Ovary (tissue), 10 donors: ENCODE measurements at places on chromosomes 11 and 22. TPM values are rescaled to one million over a fixed set of nuclear protein-coding genes. Genes with fewer than 3 reads are reported as not detected.

DNA sequence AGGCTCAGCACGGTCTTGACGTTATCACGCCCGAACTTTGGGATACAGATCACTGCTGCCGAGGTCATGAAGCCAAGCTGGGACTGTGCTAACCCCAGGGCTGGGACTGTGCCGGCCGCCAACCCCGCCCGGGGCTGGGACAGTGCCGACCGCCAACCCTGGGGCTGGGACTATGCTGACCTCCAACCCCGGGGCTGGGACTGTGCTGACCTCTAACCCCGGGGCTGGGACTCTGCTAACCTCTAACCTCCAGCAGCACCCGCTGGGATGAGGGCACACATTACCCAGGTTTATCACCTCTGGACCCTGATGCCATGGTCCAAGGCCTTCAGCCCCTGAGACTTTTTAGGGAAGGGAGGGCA is 129.7 kb downstream of the IGLL1 start:
- H3K4me3 ChIP-seq: no peak overlapping the region
- no peaks in the 10 kb centered on the region for H3K27me3 ChIP-seq
- no peak for DNase-seq
- no peaks in the 10 kb centered on the region for H3K36me3 ChIP-seq
- no peak overlapping the region for H3K27ac ChIP-seq

DNA sequence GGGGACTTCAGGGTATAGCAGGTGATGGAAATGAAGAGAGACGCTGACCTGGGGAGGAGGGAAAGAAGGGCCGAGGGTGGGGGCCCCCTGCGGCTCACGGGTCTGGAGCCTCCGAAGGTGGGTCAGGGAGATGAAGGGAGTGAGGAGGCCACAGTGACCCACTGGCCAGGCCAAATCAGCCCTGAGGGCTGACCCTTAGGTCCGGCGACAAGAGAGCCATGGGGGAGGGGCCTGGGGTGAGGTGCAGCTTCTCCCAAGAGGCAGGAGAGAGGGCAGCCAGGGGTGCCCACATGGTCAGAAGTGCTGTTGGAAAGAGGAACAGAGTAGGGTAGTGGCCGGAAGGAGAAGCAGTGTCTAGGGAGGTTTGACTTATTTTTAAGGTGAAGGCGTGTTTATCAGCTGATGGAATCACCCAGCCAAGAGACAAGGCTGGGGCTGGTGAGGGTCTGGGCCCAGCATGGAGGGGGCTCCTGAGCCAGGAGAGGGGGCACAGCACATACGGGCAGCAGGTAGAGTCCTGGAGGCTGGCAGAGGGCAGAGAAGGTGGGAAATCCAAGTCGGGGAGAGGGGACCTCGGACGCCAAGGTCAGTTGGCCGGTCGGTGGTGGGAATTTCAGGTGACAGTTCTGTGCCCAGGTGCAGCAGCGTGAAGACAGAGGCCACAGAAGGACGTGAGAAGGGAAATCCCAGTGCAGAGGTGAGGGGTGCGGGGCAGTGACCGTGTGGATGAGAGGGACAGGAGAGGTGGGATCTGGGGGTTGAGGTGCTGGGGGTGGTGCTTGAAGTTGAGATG is 49.0 kb downstream of the LINC01488 start:
- H3K27ac ChIP-seq: no peak overlapping the region
- H3K27me3 ChIP-seq: no peaks in the 10 kb centered on the region
- DNase-seq: no peak
- no peaks in the 10 kb centered on the region for H3K36me3 ChIP-seq
- H3K4me3 ChIP-seq: no peak overlapping the region

- H3K36me3 ChIP-seq: no peaks in the 10 kb centered on the region
- no peaks in the 10 kb centered on the region for H3K27me3 ChIP-seq
- no peak for DNase-seq
- H3K4me1 ChIP-seq: no peaks in the 10 kb centered on the region
- H3K27ac ChIP-seq: no peak overlapping the region
Measured at GRCh38 chr22:19864538-19865106, 9.9 kb upstream of the GNB1L start.

OR10W1 gene
- not detected for total RNA-seq

DNA sequence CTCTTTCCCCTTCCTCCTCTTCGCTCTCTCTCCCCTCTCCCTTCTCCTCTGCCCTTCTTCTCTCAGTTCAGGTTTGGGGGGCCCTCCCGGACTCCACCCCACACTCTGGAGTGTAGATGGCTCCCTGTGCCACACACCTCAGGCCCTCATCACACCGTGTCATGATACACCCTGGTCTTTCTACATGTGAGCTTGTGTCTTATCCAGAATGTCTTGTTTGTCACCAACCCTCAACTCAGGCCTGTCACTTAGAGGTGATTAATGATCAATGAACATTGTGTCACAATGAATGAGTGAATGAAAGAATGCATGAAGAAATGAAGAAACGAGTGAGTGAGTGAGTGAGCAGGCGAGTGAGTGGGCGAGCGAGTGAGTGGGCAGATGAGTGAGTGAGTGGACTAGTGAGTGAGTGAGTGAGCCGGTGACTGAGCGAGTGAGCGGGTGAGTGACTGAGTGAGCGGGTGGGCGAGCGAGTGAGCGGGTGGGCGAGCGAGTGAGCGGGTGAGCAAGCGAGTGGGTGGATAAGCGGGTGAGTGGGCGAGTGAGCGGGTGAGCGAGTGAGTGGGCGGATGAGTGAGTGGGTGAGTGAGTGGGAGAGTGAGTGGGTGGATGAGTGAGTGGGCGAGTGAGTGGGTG is 33.8 kb downstream of the CAPN1 start:
- H3K36me3 ChIP-seq: no peaks in the 10 kb centered on the region
- no peak for DNase-seq
- H3K27me3 ChIP-seq: no peaks in the 10 kb centered on the region
- H3K27ac ChIP-seq: no peak overlapping the region
- H3K4me1 ChIP-seq: no peaks in the 10 kb centered on the region

GRCh38 chr22:42926104-42926503 is 69.0 kb upstream of the ARFGAP3 start:
- H3K4me1 ChIP-seq: peaks cover 14% of the 10 kb centered on the region
- no peak overlapping the region for H3K27ac ChIP-seq
- no peaks in the 10 kb centered on the region for H3K27me3 ChIP-seq

SMIM35 gene
- total RNA-seq: not detected
